ENCODE measurements at places on chromosomes 3 and 15.

DNA sequence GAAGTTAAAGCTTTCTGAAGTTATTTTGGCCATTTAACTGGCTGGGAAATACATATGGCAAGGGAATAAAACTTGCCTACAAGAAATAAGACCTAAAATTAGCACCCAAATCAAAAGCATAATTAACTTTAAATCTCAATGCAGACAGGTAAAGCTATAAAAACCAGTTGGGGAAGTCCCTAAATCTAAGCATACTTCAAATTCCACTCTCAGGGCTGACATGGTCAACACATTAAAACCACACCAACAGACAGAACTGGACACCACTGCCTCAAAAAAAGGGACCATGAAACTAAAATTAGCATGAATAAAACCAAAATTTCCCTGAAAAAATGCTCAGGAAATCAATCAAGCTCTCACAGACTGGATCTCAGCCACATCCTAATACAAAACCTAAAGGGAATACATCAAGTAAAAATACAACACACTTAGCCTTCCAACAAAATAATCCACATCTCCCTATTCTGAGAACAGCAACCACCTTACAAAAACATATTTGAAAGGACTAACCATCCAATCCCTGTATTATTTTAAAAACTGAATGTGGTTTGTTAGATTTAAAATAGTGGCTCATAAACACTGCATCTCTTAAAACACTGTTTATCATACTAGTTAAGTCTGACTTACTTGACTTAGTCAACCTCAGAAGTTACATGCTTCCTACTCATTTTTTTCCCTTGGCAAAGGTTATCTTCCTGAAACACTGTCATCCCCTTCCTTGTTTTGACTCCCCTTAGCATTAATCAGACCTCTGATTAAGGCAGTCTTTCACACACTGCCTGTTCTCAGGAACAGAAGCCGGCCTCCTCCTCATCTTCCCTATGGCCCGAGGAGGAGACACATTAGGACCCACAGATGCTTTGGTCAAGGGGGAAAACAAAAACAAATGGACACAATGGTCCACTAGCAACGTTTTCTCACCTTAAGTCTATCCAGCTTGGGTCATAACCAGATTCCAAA, 8.3 kb downstream of the TRA2B start:
- DNase-seq = no peak

DNA sequence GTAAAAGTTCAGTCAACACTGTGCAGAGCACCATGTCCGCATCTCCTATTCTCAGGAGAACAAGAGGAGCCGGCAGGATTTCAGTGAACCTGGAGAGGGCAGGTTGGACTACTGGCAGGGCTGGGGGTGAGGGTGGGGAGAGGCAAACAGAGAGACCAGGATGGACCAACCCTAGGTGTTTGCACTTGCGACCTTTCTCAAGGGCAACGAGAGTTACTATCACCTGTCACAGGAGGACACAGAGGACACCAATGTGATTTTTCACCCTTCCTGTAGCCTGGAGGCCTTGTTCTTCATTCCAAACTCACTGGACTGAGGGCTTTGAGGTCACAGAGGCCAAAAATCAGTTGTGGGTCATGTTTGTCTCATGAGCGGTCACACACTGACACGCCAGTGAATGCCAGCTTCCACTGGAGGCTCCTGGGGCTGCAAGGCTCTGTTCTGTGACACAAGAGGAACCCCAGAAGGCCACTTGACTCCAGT, 89.5 kb downstream of the CPN2 start:
- DNase-seq = no peak

GRCh38 chr3:131729643-131730017, 226.9 kb upstream of the MRPL3 start:
- DNase-seq = no peak

GRCh38 chr15:40235201-40235885, 3.5 kb upstream of the PAK6 start:
- peak; percentile 30 for DNase-seq

GRCh38 chr3:46410669-46411068, 3.6 kb downstream of the CCRL2 start:
- no peak for DNase-seq

- peak; percentile 44 for DNase-seq
Measured at GRCh38 chr15:52678468-52679231, 538 bp downstream of the ATOSA start.

DNA sequence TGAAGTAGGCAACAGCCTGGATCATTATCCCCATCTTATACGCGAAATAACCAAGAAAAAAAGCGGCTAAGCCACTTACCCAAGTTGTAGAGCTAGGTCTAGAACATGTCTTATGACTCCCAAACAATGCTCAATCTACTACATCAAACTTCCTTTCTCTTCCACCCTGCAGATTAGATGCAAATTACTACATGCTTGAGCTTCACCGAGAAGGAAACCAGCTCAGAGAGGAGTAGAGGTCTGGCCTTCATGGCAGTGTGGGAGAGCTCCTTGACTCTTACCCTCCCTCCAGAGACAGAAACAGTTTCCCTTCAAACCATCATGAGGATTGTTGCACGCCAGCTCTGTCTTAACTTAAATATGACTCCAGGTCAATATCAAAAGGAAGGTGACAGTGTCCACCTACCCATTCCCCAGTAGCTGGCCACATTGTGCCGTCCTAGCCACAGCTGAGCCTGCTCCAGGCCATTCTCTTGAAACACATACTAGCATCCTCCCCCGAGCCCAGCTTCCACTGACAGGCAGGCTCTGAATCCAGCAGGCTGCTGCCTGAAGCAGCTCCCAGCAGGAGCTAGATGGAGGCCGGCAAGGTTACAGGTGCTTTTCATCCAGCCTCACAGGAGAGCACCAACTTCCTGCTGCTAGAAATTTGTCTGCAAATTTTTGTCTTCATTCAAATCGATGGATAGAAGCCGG, 56.8 kb downstream of the CPN2 start:
- DNase-seq = no peak

DNA sequence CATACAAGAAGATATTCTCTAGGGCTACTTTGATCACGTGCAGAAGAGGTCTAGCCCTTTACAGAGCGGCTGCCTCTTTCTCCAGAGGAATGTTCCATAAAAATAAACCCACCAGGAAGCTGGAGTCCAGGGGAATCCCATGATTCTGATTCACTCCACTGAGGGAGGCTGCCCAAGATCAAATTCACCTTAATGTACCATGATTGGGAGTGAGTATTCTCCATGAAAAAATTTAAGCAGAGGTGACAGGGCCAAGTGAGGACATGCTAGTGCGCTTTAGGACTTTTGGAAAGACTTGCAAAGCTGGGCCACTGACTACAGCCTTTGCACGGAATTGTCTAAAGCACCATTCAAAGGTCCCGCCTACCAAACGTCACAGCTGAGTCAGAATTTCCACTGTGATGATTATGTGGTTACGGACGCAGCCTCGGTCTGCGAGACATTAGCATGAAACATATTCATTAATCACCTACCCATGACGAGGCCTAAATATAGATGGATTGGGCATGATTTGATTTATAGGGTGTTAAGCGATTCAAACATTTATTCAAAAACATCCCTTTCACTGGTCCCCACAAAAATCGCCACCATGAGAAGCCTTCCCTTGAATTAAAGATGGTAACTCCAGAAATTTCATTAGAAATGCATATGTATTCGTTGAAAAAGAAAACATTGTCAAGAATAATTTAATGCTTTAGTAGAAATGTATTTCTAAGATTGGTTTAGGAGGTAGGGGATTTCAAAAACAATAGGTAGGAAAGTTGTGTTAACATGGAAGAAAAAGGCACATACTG, 152.6 kb downstream of the GREM1 start:
- peak; percentile 58 for DNase-seq

- no peak for DNase-seq
Measured at GRCh38 chr15:80461356-80462095, 57.3 kb downstream of the ARNT2 start.

DNA sequence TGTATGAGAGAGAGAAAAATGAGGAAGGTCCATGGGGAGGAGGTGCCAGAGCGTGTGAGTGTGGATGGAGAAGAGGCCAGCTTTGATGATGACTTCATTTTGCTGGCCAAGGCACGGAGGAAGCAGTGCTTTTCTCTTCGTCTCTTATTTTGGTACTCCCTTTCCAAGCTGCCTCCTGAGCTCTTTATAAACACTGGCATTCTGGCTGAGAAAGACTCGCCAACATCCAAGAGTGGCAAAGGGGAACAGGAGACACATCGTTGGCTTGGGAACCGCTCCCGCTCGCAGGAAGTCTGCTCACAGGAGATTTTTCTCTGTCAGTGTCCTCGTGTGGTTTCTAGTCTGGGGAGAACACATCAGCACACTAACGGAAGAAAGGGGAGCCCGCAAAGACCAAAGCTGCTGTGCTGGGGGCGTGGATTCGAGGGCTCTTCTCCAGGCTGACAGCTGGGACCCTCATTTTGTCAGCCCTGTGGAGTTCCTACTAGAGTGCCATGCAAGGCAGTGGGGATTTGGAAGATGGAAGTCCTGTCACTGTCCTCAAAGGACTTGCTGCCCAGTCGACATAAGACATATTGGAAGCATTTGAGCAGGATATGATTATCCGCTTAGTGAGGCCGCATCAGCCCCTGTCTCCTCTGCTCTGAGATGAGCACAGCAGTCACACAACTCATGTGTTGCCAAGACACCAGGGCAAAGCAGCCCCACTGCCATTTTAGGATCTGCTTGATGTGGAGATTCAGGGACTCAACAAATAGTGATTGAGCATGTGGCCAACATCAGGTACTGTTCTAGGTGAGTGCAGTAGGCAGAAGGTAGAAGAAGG, 8.0 kb upstream of the SEMA4B start:
- no peak for DNase-seq

DNA sequence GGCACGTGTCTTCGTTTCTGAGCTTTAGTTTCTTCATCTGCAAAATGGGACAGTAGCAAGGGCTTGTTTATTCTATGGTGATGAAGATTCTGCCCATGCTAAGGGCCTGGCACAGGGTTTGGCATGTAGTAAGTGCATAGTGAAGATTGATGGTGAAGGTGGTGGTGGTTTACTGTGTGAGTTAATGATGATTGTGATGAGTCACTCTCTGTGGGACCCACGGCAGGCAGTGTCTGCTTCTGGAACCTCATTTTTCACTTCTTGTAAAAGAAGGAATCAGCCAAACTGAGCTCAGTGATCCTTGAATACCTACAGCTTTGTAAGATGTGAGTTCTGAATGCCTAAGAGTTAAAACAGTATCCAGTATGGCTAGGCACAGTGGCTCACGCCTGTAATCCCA, 86.2 kb upstream of the LRTM1 start:
- no peak for DNase-seq

DNA sequence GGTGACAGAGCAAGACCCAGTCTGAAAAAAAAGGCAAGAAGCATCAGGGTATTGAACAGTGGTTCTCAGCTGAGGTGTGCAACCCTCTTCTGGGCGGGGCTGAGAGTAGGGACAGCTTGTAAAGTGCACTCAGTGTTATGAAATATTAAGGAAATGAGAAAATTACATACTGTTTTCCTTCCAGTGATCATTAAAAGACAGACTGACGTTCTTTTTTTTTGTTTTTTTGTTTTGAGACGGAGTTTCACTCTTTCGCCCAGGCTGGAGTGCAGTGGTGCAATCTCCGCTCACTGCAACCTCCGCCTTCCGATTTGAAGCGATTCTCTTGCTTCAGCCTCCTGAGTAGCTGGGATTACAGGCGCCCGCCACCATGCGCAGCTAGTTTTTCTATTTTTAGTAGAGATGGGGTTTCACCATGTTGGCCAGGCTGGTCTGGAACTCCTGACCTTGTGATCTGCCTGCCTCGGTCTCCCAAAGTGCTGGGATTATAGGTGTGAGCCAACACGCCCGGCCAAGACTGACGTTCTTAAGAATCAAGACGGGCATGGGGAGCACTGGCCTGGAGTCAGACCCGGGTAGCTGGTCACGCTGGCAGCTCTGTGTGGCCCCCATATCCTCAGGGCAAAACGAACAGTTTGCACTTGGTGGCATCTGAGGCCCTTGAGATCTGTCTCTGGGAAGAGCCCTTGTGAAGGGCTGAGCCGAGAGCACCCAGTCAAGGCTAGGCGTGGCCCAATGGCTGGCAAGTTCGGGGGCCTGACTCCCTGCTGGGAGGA, 11.4 kb downstream of the MAN2A2 start:
- no peak for DNase-seq

GRCh38 chr15:41965441-41966413, 6.6 kb downstream of the EHD4 start:
- no peak for DNase-seq

GRCh38 chr3:170869645-170870593, at the start of gene RPL22L1:
RPL22L1 (minus strand) TSS chr3:170870195; CDS start chr3:170870167, 28 bp downstream.
- DNase-seq = peak; percentile 88

DNA sequence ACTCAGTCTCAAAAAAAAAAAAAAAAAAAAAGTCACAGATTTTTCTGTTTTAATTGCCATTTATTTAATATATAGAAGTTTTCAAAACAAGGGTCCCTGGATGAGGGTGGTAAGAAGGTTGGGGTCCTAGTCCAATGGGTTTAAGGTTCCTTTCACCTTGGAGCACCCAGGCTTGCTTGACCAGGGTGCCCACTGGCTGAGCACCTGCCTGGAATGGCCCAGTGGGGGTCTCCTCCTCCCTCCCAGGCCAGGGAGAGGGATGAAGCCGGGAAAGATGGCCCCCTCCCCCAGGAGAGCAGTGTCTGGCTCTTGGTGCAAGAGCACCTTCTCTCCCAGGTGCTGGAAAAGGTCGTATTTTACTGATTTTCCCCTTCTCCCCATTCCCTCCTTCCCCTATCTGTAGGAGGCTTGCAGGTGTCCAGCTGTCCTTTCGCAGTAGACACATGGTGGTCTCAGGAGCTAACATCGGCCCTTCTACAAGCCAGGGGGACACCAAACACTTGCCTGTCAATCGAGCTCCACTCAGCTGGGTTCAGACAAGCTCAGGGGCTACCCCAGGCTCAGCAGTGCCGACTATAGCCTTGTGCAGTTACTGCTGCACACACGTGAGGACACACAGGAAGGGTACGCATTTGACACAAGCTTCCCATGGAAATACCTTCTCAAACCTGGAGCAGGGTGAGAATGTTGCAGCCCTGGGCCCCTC, 112.3 kb upstream of the KLF13 start:
- DNase-seq = no peak

DNA sequence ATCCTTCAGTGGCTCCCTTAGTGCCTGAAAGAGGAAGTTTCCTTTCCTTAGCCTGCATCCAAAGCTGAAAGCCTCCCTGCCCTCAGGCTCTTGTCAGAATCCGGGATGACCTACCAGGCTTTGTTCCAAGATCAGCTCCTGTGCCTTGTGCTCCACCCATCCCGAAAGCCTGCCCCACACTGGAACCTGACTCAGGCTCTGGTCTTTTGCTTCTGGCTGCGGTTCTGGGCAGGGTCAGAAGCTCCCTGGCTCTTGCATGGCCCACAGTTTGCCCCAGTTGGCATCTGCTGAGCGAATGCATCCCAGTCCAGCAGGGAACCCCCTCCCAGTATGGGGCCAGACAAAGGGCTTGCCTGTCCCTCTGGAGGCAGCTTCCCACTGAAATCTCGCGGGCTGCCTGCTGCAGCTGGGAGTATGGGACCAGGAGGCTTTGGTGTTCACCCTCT, 25.9 kb upstream of the KIF23 start:
- no peak for DNase-seq

DNA sequence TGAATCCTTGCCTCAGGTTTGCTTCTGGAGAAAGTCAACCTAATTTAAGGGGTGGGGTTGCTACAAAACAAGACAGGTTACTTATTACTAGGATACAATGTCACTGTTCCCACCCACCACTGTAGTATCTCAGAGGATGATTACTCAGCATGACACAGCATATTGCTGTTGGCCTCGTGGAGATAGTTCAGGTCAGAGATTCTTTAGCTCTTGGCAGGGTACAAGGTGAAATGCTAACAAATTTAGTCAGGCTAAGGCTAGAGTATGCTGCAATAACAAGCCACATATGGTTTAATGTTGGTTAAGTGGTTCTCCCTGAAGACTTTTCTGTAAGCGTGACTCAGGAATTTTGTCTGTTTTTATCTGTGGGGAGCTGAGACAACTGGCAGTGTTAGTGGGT, 161.8 kb downstream of the EDEM1 start:
- no peak for DNase-seq

Data from GM20000 (cell line).